Tongue (tissue), 3 donors: ENCODE measurements at places on chromosomes 7 and 10. TPM values are rescaled to one million over a fixed set of nuclear protein-coding genes. Genes with fewer than 3 reads are reported as not detected.
A peak's percentile ranks its signal among the peaks of the same experiment; 100 is the strongest.

DNA sequence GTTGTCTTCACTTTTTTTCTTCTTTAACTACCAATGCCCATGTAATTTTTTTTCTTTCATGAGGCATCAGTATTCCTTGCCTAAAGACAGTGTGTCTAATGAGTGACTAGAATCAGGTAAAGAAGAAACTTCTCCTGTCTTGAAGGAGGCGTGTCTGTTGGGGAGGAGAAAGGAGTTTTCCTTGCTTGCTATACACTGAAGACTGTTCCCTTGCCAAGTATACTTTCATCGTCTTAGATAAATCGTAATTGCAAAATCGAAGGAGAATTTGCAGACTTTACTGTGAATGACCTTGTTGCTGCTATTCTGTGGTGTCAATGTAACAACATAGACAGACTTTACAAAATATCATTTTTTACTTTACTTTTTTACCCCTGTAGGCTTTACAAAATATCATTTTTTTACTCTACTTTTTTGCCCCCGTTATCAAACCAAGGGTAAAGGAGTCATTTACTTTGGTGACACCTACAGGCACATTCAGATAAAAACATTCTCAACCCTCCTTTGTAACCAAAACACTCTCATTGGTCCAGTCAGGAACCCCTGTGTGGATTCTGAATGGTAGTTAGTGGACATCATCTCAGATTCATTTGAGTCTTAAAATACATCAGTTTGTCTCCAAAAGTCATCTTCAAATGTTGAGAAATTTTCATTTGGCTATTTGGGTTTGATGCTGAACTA, 232.4 kb downstream of the AHR start:
- DNase-seq, result no peak

GRCh38 chr7:44709011-44709915, 39.4 kb upstream of the ZMIZ2 start:
- no peak for DNase-seq

DNA sequence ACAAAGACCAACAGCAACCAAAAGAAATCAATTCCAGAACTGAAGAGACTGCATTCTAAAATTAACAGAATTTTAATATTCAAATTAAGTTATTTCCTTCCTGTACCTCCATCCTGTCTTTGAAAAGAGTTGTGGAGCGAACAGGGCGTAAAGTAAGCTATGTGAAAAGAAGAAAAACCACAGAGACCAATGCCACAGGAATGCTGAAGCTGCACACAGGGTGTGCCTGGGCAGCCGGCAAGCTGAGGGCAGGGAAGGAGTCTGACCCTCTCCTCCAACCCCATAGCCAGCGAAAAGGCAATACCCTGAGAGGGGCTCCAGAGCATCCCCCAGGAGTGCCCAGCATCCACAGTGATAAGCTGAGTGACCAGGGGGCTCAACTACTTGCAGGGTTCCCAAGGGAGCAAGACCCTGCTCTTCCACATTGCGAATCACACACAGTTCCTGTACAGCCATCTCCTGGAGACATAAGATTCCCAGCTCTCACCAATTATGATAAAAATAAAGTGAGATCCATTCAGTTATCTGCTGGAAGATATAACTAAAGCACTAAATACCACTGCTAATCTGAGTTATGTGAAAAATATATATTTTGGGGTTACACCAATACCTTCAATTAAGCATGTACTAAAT, 93.8 kb downstream of the PARD3 start:
- DNase-seq, result no peak

DNA sequence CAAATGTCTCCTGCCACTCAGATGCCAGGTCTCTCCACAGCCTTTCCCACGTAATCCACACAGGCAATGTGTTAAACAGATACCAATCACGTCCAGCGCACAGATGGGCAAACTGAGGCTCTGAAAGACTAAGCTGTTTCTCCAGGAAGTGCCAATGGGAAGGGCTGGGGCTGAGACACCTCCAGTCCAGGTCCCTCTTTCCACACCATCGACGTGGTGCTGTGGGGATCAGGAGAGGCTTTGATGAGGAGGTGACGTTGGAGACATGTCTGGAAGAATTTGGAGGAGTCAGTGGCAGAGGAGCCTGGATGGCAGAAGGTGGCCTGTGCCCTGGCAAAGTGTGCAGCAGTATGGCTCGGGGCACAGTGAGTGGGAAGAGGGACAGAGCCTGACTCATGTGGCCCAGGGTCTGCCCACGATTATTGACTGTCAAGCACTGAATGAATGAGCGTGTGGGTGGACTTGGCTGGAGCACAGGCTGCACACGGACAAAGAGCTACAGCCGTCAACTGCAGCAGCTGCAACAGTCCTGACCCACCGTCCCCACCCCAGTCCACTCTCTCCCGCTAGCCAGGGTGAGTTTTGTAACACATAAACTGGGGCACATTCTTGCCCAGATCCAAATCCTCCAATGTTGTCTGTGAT, 40.8 kb upstream of the HSPA12A start:
- no peak for DNase-seq

DNA sequence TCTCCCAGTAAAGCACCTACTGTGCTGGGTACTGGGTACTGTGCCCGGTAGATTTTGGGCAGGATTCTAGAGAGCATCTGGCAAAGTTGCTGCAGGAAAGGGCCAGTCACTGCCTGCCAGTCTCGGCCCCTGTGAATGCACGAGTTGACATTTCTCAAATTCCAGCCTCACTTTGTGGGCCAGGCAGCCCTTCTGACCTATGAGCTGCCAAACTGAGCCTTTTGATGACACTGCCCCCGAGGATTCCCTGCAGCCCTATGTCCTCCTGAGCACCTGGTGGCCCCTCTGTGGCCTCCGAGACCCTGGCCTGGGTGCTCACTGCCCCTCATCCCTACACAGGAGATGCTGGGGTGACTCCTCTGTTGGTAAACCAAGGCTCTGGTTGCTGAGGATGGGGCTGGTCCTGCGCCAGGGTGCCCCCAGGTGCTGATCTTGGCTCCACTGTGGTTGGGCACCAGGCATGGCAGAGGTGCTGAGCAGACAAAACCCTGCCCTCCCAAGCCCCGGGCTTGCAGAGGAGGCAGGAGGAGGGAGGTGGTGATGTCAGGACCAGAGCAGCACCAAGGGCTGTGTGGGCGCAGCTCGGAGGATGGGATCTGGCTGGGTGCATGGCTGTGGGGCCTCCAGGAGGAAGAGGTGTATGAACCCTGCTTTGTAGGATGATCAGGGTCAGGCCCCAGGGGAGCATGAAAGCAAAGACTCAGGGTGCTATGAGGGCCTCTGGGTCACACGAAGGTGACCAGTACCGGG, 16.2 kb downstream of the LHPP start:
- no peak for DNase-seq

DNA sequence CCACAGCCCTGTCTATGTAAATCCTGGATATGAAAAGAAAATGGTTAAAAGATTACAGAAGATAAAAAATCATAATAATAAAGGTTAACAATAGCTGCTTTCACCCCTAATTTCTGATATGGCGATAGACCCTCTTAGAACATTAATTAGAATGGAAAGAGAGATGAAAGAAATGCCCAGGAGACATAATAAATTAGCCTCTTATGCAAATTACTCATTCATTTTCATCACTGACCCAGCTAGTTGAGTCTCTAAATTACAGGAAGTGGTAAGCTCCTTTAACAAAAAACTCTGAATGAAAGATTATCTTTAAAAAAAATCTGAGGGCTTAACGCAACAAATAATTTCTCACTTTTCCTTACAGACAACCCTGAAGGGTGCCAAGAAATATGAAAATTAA, 12.4 kb downstream of the GFRA1 start:
- DNase-seq, result no peak

GRCh38 chr10:119737039-119737663, 11.3 kb downstream of the INPP5F start:
- DNase-seq, result no peak

- no peak for DNase-seq
These were observed 23.6 kb upstream of the HYAL4 start for GRCh38 chr7:123821320-123821719.

DNA sequence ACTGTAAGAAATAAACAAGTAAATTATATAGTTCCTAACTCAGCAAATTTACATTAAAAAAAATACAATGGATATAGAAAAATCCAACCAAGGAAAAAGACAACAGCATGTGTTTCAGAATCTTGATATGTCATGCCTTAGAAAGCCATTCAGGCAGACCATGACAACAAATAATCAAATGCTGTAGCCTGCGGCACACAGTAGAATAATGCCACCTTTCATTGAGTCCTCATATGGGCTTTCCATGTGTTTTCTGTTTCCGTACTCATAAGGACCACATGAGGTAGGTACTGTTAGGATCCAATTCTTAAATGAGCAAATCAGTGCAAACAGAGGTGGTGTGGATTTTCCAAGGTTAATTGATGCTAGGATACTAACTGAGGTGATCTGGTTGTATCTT, 138.6 kb downstream of the CUBN start:
- no peak for DNase-seq

- DNase-seq, result peak; percentile 43
These were observed 37.1 kb downstream of the SVOPL start for GRCh38 chr7:138663725-138664710.

DNA sequence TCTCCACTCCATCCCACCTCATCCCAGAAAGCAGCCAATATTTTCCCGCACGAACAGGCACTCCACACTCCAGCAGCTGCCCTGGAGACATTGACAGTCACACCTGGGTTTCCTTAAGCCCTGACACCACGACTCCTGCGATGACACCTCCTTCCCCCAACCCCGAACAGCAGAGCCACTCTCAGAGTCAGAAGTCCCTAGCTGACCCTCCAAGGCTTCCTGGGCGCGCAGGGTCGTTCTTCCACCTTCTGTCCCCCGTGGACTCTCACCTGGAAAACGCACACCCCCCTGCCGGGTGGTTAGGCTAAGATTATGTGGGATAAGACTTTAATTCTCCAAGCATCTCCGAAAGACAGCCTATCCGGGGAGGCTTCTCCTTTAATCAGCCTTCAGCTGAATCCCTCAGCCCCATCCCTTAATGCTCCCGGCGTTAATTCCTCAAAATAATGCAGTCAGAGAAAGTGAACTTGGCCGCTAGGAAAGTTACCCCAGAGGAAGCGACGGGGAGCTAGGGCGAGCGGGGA, 1.1 kb downstream of the DENND11 start:
- peak; percentile 8 for DNase-seq

DNA sequence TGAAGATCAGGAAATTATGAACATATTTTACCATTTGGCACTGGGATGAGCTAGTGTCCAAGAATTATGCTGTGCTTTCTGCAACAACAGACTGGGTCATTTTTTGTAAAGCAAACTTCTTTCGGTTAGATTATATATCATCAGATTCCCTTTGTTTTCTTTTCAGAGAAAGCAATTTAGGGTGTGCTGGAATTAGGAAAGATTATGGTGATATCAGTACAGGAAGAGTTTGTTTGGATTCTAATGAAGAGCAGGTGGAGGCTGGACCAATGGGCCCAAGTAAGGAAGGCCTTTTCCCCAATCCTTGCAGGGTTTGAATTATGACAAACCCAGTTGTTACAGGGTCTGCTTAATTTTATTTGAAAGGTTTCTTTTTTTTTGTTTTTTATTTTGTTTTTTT, 1092.8 kb downstream of the KCNMA1 start:
- peak; percentile 29 for DNase-seq

DNA sequence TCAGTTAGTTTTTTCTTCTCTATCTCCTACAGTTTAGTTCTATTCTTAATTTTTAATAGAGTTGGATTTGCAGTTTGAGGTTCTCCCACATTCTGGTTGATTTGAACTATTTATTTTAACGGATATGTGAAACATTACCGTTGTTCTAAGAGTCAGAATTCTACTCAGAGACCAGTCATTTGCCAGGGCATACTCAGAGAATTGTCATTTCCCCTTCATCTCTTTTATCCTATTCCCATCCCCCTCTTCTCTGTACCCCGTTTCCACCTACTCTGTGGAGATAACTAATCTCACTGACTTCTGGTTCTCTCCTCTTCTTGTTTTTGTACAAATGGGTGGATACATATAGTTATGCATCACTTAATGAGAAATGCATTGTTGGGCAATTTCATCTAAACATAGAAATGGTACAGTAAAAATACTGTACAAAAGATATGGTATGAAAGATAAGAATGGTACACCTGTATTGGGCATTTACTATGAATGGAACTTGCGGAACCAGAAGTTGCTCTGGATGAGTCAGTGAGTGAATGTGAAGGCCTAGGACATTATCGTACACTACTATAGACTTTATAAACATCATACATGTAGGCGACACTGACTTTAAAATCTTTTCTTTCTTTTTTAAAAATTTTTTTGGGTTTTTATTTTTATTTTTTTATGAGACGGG, 53.1 kb downstream of the INPP5F start:
- no peak for DNase-seq

DNA sequence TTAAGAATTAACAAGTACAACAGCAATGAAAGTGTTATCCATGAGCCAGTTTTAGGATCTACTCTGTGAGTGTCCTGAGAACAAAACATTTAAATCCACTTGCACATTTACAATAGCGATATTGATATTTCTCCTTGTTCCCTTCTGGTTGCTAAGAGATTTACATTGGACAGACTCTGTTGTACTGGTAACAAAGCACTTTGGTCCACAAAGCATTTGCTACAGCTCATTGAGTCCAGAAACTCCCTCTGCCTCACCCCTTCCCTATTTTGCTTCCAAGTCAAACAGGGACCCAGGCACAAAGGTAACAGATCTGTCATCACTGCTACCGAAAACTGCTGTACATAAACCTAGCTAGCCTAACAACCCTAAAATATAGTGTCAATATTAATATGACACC, 2.1 kb downstream of the ANK3 start:
- peak; percentile 41 for DNase-seq

- peak; percentile 98 for DNase-seq
These were observed 36.8 kb downstream of the MYOF start for GRCh38 chr10:93445097-93445960.

DNA sequence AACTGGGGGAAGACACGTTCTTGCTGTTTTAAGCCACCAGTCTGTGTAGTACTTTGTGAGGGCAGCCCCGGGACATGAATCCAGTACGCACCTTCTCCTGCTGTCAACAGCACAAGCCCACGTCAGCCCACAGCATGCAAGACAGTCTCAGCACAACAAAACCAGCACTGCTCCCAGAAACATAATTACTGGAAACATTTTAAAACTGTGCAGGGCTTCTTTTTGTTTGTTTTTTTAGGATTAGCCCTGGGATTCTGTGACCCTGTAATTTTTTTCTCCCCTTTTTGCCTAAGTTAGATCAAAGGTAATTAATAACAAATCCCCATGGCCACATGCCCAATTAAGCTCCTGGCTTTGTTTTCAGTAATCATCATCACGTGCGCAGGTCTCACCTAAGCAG, 87.5 kb downstream of the VOPP1 start:
- DNase-seq, result no peak

- no peak for DNase-seq
These were observed 124.2 kb downstream of the FAM53B start for GRCh38 chr10:124619802-124620490.

GRCh38 chr10:11697718-11698527, 44.3 kb upstream of the ECHDC3 start:
- no peak for DNase-seq

SH2D4B gene
- total RNA-seq, result not detected

LIPN gene
- total RNA-seq, result not detected

MOGAT3 gene
- not detected for total RNA-seq

AMZ1 gene
- total RNA-seq, result 0.31 TPM

PIK3CG gene
- 3.5 TPM for total RNA-seq

NRCAM gene
- total RNA-seq, result 16.2 TPM

NRG3 gene
- total RNA-seq, result 0.31 TPM

EIF5AL1 gene
- total RNA-seq, result 0.10 TPM

SEMA3C gene
- total RNA-seq, result 212 TPM

ZNF503 gene
- total RNA-seq, result 12.6 TPM

FBXW4 gene
- 71.1 TPM for total RNA-seq

ANKRD30A gene
- not detected for total RNA-seq
